ENCODE measurements at places on chromosomes 5 and 9. TPM values are rescaled to one million over a fixed set of nuclear protein-coding genes. Genes with fewer than 3 reads are reported as not detected.

The GAPVD1 gene
- total RNA-seq, result 48.9 TPM

The PTGDS gene
- not detected for total RNA-seq

The CCNG1 gene
- 236 TPM for total RNA-seq

The HMHB1 gene
- total RNA-seq, result not detected

The SYNPO gene
- not detected for total RNA-seq

The CDKN2B-AS1 gene
- total RNA-seq, result not detected

The SREK1 gene
- 54.1 TPM for total RNA-seq

The FSD1L gene
- 2.7 TPM for total RNA-seq

The DRD1 gene
- total RNA-seq, result not detected

The TXNDC8 gene
- total RNA-seq, result not detected

The PCA3 gene
- 0.13 TPM for total RNA-seq

The DMRT3 gene
- not detected for total RNA-seq

The DIAPH1 gene
- total RNA-seq, result 32.8 TPM

The SPACA9 gene
- total RNA-seq, result 3.4 TPM

The PCDHB16 gene
- 0.75 TPM for total RNA-seq

- DNase-seq, result no peak
Measured at GRCh38 chr9:83059417-83059816, 3.5 kb downstream of the RASEF start.

DNA sequence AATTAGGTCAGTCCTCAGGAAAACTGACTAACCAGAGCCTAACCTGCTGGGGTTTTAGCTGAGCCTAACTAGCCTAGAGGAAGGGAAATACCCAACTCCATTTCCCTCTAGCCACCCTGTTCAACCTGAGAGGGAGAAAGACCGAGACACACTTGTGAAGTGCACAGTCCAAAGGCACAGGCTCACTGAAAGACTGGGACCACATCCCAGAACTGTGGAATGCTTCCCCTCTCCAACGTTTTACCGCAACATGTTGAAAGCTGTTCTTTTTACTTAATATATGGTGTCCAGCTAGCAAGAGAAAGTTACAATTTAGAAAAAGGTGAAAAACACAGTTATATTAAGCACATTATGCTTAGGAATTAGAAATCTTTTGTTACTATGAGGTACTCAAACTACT lies 76.8 kb upstream of the SIMC1 start:
- no peak for DNase-seq

DNA sequence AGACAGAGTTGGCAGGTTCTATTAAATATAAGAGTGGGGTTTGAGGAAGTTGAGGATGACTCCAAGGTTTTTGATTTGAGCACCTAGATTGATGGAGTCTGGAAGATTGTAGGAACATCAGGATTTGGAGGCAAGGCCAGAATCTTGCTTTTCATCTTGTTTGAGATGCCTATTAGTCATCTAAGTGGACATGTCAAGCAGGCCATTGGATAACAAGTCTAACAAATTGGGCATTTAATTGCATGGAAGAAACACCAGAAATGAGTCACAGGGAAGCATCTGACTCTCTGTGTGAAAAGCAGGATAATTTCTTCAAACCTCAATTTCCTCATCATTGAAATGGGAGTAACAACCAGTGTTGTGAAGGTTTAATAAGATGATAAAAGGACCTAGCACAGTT lies 53.3 kb upstream of the ARL15 start:
- no peak for DNase-seq

DNA sequence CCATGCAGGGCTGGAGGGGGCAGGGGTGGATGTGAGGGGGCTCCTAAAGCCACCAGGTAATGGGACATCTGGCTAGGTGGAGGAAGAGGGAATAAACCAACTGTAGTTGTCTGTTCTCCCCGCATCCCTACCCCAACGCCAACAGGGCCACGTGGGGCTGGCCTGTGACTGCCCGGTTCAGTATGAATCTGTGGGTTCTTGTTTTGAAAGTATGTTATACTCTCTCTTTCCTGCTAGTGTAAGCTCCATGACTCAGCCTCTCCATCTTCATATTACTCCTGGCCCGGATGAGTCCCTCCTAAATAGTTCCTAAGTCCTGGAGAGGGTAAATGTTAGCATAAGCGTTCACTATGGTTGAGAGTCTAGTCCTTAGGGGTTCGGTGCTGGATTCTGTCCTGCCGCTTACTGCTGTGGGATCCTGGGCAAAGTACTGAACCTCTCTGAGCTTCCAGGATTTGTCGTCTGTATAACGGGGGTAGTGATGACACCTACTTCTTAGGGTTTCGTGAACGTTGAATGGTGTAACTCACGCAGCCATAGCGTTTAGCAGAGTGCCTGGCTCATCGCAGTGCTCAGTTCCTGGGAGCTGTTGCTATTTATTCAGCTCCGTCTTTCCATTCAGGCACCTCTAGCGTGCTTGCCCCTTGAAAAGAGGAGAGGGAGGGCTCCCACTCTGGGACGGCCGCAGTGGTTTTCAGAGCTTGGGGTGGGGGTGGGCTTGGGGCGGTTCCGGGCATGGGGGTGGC lies 28.8 kb downstream of the LHX2 start:
- no peak for DNase-seq

- no peak for DNase-seq
Measured at GRCh38 chr9:91148306-91148705, 213.4 kb downstream of the AUH start.

DNA sequence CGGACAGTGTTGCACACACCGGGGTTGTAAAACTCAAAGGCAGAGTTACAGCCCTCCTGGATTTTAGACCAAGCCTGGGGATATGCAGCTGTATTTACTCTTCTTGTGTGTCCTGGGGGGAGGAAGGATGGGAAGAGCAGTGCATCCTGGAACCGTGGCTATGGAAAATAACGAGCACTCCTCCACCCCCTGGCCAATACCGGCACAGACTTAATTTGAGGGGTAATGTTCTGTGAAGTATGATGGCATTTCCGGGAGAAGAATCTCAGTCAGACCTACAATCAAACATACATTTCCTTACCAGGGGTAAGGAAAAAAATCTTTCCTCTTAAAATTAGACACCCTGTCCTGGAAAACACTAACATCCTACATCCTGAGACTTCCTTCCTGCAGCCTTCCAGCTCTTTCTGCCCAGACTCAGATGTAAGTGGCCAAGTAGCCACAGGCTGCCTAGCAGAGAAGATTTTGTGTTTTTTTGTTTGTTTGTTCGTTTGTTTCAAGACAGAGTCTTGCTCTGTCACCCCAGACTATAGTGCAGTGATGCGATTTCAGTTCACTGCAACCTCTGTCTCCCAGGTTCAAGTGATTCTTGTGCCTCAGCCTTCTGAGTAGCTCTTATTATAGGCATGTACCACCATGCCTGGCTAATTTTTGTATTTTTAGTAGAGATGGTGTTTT lies 11.0 kb upstream of the ERMP1 start:
- no peak for DNase-seq

DNA sequence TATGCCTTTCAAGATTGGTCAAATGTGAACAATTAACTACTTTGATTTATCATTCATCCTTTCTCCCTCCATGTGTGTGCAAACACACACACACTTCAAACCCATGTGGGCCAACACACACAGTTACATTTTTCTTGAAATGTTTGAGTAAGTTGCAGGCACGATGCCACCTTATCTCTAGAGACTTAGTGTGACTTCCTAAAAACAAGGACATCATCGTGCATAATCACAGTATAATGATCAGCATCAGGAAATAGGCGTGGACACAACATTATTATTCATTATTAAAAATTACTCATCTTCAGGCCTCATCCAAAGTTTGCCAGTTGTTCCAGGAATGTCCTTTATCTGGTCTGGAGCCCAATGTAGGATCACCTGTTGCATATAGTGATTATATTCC lies 209.5 kb downstream of the GNA14 start:
- no peak for DNase-seq

DNA sequence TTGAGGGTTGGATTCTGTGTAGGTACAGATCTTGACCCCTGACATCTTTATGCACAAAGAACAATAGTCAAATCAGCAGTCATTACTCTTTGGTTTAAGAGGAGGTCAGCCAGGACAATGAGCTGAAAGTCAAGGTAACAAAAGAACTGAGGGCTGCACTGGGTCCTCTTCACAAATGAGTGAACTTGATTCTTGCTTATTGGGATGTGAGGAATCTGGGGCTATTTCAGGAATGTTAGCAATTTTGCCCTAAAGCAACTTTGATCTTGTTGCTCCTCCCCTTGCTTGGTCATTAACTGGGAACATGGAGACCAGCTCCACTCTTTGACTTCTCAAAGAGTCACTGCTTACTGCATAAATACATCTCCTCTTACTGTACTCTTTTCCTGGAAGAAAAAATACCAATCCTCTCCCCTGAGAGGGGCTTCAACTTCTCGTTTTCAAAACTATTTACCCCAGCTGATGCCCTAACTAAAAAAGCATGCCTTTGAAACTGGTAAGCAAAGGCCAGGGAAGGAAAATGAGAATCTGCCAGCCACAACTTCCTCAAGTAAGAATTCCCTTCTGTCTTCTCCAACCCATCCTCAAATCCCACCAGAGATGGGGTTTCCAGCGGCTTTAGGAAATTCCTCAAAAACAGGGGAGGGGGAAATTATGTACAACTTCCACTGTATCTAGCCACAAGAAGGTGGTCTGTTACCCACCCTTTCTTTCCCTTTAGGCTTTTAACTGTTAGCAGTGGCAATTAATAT lies 368.3 kb downstream of the ENC1 start:
- peak; percentile 17 for DNase-seq

DNA sequence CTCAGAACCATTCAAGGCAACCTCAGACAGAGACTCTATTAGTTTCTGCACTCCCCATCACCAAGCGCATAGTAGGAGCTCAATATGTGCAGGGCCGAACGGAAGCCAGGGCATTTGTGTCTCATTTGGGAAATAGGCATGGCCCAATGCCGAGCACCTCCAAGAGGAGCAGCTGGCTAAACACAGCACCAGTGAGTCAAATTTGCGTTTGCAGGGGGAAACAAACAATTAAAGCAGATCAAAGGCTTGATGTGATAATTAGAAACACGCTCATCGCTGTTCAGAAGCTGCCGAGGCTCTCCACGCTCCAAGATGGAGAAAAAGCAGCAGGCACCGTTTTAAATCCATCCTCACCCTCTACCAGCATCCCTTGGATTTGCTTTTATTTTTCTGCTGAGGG lies 225.3 kb downstream of the AGTPBP1 start:
- DNase-seq, result no peak

GRCh38 chr9:113999256-114000062 lies 78.6 kb downstream of the AMBP start:
- no peak for DNase-seq

DNA sequence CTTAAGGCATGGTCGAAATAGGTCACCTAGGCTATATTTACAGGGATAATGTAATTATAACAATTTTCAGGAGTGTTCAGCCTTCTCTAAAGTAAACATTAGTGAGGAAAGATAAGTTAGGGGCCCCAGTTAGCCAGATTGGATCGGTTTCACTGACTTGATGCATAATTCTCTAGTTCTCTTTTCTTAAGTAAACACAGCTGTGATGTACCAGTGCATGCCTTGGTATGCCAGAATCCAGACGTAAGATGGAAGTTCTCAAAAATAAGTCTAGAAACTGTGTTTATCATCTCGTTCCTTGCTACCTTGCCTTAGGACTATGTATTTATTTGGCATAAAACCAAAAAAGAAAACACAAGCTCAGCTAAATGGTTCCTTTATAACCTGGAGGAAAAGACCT lies 442.2 kb upstream of the CLINT1 start:
- no peak for DNase-seq

DNA sequence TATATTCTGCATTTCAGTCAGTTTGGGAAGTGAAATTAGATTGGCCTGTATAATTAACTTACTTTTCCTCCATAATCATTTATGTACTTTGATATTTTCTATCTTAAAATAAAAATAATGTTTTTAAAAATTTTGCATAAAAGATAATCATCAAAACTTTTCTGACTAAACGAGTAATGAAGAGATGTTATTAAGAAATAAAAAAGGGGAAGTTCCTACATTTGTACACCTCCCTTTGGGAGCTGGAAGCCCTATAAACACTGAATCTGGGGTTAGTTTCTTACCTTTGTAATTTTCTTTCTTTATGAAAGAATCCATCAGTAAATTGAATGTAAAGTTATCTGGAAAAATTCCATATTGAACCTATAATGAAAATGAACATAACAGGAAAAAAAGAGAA lies 86.2 kb downstream of the MRPS27 start:
- no peak for DNase-seq

GRCh38 chr5:68304421-68305052 lies 89.0 kb downstream of the PIK3R1 start:
- DNase-seq, result no peak

DNA sequence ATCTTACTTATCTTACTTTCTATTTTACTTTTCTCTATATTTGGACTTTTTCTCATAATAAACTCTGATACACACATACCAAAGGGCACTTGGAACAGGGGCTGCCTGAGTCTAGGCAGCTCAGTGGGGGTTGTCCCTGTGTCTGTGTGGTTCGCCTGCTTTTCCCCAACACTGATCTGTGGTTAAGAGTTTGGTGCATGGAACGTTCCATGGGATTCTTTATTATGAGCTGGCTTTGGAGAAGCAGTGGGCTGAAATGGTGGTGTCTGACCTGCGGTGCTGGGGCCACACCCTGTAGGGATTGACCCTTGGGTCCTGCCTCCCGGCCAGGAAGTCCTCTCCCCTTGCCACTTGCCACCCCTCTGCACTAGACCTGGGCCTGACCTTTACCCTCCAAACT lies 47.4 kb downstream of the ANKRD33B start:
- DNase-seq, result no peak
